T-helper 22 cell (primary cell): ENCODE measurements at places on chromosomes 13 and 19.

DNA sequence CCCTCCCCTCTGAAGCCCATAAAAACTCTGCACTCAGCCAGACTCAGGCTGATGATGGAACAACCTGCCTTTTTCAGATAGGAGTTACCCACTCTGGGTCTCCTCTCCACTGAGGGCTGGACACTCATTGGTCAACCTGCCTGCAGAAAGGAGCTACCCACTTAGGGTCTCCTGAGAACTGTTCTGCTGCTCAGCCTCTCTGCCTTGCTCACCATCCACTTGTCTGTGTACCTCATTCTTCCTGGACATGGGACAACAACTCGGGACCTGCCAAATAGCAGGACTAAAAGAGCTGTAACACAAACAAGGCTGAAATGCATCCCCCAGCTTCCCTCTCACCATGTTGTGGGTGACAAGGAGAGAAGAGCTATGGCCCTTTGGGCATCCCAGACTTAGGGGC lies 18.4 kb upstream of the RCBTB2 start:
- DNase-seq, result no peak

DNA sequence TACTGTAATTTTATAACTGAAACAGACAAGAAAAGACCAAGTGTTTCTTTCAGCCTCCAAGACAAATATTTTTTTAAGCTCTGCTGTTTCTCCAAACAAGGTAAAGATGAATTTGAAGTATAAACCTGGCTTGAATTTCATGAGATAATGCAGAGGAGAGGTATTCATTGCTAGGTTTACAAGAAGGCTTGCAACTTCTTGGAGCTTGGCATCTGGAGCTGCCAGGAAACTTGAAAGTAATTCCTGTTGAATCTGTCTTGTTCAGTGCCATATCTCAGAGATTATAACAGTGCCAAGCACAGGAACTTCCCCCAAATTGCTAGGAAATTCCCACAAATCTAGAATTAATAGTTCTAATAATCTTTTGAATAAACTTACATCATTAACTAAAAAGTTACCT lies 70.9 kb downstream of the CDK8 start:
- DNase-seq, result no peak

- no peak for DNase-seq
These were observed 254.3 kb upstream of the SLITRK1 start for GRCh38 chr13:84136582-84136981.

DNA sequence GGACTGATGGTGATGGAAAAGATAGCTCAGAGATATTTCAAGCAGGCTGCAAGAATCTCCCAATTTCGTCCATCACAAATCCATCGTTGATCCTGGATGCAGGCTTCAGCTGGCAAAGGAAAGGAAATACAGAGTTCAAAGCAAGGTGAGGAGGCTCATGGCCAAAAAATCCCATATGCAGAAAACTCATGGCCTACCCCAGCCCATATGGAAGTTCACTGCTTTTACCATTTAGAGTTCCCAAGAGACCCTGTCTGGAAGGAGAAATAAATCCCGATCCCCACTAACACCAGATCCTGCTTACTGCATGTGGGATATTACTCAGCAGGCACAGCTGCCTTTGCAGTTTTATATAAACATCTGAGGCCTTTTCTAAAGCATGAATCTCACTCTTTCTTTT lies 412.9 kb upstream of the SPRY2 start:
- no peak for DNase-seq

DNA sequence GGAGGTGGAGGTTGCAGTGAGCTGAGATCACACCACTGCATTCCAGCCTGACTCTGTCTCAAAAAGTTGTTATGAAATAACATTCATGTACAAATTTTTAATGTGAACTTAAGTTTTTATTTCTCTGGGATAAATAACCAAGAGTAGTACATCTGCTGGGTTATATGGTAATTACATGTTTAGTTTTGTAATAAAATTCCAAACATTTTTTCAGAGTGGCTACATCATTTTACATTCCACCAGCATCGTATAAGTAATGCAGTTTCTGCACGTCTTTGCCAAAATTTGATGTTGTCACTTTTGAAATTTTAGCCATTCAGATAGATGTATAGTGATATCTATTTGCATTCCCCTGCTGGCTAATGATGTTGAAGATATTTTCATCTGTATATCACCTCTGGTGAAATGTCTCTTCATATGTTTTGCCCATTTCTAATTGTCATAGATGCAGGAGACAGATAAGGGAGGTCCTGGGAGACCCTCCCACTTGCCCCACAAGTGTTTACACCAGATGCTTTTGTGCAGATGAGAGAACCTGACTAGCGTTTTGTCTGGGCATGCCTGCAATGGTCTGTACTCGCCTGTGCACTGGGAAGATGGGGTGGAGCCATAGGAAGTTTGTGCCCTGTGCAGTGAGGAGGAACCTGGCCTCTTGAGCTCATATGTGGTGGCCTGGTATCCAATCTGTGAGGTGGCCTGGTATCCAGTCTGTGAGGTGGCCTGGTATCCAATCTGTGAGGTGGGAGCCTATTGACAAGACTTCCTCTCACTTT lies 12.7 kb upstream of the KBTBD6 start:
- no peak for DNase-seq

DNA sequence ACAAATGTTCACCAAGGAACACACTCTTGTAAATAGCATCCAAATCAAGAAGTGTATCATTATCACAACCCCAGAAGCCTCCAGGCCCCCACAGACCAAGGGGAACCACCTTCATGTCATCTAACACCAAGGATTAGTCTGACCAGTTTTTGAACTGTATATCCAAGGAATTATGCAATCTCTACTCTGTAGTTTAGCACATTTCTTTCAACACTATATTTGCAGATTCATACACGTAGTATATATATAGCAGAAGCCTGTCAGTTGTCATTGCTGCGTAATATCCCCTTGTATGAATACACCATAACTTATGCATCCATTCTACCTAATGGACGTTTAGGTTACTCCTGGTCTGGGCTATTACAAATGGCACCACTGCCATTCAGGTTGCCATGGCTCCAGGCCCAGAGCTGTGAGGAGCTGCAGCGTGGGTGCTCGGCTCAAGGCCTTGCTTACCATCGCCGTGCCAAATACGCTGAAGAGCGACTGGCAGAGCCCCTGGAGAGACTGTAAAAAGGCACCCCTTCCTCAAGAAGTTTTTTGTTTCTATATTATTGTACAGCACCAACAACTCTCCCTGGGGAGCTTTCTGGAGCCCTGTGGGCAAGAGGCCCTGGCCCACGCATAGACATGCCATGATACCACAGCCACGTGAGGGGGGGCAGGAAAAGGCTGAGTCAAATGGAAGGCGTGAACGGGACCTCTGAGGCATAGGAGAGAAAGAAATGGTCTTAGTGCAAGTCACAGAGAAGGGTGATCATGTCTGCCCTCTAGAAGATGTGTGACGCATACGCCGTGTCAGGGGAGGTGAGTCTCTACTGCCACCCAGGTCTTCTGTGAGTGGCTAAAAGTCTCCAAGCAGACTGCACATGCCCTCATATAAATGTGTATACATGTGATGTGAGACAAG lies 10.8 kb downstream of the LATS2 start:
- no peak for DNase-seq

GRCh38 chr19:1356508-1356865 lies 27.2 kb upstream of the NDUFS7 start:
- DNase-seq, result no peak

DNA sequence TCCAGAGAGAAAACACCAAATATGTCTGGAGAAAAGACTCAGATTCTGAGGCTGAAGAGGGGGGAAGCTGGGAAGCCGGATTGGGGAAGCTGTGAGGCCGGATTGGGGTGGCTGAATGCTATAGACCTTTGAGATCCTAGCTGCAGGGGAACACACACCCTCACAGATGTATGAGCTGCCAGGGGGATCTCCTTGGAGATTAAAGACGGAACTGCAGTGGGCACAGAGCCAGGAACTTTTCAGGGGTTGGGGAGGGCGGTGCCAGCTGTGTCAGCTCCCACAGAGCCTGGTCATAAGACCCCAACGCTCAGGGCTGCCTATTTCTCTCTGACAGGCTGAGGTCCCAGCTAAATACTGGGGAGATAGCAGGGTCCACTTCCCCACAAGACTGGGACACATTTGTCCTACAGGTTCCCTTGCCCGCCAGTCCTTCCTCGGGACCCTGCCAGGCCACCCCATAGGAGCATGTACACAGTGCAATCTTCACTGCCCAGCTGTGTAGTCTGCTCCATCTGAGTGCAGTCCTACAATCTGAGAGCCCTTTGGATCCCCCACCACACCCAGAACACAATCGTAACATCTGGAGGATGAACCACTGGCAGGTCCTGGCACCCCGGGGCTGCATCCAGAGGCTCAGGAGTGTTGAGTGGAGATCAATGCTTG lies 1893.9 kb downstream of the PCDH9 start:
- no peak for DNase-seq

GRCh38 chr19:30062065-30062906 lies 120.2 kb downstream of the URI1 start:
- DNase-seq, result no peak
